ENCODE measurements at places on chromosomes 5 and 9. TPM values are rescaled to one million over a fixed set of nuclear protein-coding genes. Genes with fewer than 3 reads are reported as not detected.
A peak's percentile ranks its signal among the peaks of the same experiment; 100 is the strongest.

DNA sequence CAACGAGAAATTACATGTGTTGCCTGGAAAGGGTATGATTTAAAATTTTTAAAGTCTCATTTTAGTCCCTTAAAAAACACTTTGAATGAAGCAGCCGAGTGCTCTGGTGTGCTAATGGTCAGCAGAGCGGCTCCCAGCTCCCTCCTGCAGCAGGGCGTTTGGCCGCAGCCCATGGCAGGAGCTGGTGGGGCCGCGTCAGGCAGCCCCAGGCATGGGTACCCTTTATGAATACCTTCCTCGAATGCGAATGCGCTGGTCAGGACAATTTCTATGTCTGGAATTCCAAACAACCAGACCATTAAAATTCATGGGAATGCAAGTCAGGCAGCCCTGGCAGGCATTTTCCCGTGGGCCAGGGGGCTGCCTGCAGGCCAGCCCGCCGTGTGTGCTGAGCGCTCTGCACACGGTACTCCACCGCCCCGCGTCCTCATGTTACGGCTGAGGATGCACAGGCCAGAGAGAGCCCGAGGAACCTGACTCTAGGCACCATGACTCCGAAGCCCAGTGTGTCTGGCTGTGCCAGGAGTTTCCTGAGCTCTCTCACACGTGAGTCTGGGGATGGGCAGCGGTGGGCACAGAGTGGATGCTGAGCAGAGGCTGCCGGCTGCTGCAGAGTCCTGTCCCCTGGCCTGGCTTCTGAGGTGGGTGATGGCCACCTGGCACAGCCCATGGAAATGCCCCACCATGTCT lies 123.7 kb downstream of the WNK2 start:
- H3K27ac ChIP-seq = no peak overlapping the region
- no peaks in the 10 kb centered on the region for H3K36me3 ChIP-seq
- no peaks in the 10 kb centered on the region for H3K27me3 ChIP-seq
- no peaks in the 10 kb centered on the region for H3K4me1 ChIP-seq
- peak; percentile 24 for DNase-seq

GRCh38 chr5:53024535-53024934 lies 35.4 kb downstream of the ITGA2 start:
- no peaks in the 10 kb centered on the region for H3K4me1 ChIP-seq
- no peaks in the 10 kb centered on the region for H3K27me3 ChIP-seq
- H3K4me3 ChIP-seq = no peak overlapping the region
- no peak overlapping the region for H3K27ac ChIP-seq
- no peak for DNase-seq

DNA sequence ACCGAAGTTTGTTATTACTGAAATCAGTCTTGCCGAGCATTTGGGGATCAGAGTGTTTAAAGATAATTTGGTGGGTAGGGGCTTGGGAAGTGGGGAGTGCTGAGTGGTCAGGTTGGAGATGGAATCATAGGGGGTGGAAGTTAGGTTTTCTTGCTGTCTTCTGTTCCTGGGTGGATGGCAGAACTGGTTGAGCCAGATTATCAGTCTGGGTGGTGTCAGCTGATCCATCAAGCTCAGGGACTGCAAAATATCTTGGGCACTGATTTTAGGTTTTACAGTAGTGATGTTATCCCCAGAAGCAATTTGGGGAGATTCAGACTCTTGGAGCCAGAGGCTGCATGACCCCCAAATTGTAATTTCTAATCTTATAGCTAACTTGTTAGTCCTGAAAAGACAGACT lies 5.4 kb upstream of the ANKRD31 start:
- no peaks in the 10 kb centered on the region for H3K27me3 ChIP-seq
- no peak overlapping the region for H3K27ac ChIP-seq
- no peak for DNase-seq
- no peaks in the 10 kb centered on the region for H3K36me3 ChIP-seq
- H3K4me1 ChIP-seq = no peaks in the 10 kb centered on the region

Gene PLAC8L1
- total RNA-seq = not detected

Gene RPL37
- total RNA-seq = 916 TPM

Gene SLC25A2
- 0.69 TPM for total RNA-seq

Gene C9orf153
- total RNA-seq = 1.3 TPM

Gene MOB3B
- total RNA-seq = 9.0 TPM

Measured in aorta (tissue), 5 donors.